ENCODE measurements at places on chromosomes 6 and 20.

DNA sequence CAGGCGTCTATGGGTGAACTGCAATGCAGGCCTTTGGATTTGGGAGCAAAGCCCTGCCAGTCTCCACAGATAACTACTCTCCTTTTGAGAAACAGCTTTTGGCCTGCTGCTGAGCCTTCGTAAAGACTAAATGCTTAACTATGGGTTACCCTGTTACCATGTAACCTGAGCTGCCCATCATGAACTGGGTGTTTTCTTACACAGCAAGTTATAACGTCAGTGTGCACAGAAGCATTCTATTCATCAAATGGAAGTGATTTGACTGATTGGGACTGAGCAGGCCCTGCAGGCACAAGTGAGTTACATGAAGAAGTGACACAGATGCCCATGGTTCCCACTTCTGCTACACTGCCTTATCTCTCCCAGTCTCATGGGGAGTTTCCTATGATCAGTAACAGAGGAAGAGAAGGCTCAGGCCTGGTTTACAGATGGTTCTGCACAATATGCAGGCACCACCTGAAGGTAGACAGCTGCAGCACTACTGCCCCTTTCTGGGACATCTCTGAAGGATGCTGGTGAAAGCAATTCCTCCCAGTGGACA is 319.1 kb downstream of the CD83 start:
- no peak for DNase-seq

DNA sequence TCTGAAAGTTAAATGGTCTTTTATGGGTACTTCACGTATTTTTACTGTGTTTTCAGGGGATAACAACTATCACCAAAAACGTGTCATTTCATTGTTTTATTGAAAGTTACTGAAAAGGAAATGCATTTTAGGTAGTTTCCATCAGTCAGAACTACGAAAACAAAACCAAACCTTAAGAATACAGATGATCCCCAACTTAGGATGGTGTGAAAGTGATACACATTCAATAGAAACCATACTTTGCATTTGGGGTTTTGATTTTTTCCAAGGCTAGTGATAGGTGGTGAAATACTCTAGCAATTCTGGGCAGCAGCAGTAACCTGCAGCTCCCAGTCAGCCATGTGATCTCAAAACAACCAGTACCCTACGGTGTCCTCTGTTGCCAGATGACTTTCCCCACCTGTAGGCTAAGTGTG is 25.9 kb upstream of the EFHC1 start:
- no peak for DNase-seq

- DNase-seq = no peak
Measured at GRCh38 chr6:146542881-146543210, 787 bp upstream of the RAB32 start.

- DNase-seq = no peak
Measured at GRCh38 chr6:19848465-19849029, 11.4 kb downstream of the ID4 start.

GRCh38 chr6:36131511-36132245 is 1.4 kb downstream of the MAPK13 start:
- DNase-seq = peak; percentile 71

DNA sequence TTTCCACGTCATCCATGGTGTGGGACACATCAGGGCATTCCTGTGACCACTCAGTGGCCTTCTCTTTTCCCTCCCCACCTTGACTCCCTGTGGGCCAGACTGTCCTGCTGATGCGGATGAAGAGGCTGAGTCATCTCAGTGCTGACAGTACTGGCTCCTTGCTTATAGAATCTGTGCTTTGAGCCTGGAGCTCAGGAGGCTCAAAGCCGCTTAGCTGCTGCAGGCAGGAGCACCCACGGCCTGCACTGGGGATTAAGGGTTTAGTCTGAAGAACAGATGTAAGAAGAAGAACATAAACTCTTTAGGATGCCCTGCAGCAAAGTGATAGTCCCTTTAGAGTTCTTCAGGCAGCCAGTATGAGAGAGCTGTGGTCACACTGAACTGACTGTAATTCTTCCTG is 642.0 kb upstream of the CHD6 start:
- DNase-seq = no peak

- no peak for DNase-seq
Measured at GRCh38 chr6:166952567-166953486, 3.5 kb downstream of the RNASET2 start.

GRCh38 chr6:108650781-108651180 is 90.1 kb downstream of the FOXO3 start:
- DNase-seq = no peak

DNA sequence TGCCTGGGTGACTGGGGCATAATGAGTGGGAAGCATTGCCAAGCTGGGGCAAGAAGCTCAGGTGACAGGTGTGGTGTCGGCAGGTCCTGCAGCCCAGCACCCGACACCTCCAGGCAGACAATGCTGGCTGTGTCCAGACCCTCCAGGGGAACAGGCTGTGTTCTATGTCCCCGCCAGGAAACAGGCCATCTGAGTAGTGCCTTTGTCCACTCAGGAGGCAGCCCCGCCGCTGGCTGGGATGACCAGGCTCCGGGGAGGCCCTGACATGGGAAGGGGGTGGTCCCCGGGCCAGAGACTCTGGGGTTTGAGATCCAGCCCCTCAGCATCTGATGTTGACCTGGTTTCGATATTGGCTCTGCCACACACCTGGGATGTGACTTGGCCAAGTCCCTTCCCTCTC is 28.4 kb downstream of the SNPH start:
- no peak for DNase-seq

GRCh38 chr20:19338960-19339359 is 126.5 kb downstream of the SLC24A3 start:
- DNase-seq = no peak

DNA sequence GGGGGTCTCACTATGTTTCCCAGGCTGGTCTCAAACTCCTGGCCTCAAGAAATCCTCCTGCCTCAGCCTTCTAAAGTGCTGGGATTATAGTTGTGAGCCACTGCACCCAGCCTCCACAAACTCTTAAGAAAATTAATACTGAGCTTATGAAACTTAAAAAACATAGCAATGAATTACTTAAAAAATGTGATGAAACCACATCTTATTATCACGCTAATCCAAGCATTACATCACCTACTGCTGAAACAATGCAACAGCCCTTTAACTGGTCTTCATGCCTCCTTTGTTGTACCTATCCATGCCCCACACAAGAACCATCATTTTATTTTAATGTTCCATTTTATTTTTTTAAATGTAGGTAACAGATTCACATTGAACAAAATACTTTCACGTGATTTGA is 24.9 kb downstream of the SESN1 start:
- no peak for DNase-seq

DNA sequence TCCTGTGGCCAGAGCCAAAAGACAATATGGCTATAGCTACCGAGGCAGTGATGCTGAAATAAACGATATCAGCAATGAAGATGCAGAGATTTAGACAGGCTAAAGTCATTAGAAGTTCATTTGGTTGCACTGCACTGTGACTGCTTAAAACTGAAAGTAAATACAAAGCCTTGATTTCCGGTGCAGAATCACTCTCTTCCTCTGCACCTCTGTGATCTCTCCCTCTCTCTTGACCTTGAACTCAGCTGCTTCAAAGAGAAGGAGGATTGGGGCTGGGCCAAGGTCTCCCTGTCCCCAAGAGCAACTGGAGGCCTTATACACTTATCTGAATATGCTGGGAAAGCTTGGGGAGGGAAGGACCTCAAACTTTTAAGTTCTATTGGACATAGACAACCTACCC is 34.6 kb upstream of the SPACA1 start:
- no peak for DNase-seq

- no peak for DNase-seq
Measured at GRCh38 chr20:54174457-54175175, 830 bp upstream of the CYP24A1 start.

DNA sequence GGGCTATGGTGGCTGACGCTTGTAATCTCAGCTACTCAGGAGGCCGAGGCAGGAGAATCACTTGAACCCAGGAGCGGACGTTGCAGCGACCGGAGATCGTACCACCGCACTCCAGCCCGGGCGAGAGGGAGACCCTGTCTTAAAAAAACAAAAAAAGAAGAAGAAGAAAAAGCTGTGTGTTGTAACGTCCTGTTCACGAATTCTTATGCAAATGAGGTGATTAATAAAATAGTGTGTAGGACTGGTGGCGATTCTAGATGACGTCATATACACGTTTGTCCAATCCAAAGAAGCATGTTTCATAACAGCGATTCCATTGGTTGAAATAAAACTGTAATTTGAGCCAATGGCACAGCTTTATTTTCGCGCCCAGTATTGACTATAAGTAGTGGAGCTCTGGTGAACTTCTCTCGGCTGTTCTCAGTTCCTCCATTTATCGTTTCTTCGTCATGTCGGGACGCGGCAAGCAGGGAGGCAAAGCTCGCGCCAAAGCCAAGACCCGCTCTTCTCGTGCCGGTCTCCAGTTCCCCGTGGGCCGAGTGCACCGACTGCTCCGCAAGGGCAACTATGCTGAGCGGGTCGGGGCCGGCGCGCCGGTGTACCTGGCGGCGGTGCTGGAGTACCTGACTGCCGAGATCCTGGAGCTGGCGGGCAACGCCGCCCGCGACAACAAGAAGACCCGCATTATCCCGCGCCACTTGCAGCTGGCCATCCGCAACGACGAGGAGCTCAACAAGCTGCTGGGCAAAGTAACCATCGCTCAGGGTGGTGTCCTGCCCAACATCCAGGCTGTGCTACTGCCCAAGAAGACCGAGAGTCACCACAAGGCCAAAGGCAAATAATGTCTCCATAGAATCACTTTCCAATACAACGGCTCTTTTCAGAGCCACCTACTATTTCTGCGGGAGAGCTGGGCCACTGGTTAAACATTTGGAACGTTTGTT is 47.0 kb downstream of the OR2B2 start:
- peak; percentile 98 for DNase-seq

DNA sequence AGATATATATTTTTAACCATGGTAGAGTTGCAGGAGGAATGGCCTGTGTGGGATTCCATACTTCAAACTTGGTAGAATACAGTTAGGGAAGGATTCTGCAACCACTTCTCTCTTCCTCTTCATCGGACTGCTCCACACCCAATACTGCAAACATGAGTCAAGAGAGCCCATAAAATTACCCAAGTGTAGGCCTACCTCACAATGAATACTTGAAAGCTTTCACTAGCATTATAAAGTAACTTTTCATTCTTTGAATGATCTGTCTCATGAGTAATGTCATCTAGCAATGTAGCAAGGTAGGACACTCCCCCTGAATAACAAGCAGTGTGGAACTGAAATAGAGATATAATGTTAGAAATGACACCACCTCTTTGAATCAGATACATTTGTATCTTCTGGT is 79.4 kb downstream of the FOXC1 start:
- no peak for DNase-seq

GRCh38 chr20:55582498-55582897 is 422.8 kb downstream of the CBLN4 start:
- DNase-seq = no peak

DNA sequence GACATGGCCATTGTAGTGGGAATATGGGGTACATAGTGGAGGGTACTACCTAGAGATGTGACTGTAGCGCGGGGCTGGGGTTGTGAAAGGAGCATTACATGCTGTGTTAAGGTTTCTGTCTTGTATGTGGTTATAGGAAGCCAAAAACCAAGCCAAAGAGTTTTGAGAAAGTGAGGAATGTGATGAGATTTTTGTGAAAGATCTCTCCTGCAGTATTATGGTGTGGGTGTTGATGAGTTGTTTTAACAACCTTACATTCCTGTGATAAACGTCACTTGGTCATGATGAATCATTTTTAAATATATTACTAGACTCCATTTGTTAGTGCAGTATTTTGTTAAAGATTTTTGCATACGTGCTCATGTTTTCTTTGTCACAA is 48.9 kb downstream of the ZFAND3 start:
- DNase-seq = no peak

DNA sequence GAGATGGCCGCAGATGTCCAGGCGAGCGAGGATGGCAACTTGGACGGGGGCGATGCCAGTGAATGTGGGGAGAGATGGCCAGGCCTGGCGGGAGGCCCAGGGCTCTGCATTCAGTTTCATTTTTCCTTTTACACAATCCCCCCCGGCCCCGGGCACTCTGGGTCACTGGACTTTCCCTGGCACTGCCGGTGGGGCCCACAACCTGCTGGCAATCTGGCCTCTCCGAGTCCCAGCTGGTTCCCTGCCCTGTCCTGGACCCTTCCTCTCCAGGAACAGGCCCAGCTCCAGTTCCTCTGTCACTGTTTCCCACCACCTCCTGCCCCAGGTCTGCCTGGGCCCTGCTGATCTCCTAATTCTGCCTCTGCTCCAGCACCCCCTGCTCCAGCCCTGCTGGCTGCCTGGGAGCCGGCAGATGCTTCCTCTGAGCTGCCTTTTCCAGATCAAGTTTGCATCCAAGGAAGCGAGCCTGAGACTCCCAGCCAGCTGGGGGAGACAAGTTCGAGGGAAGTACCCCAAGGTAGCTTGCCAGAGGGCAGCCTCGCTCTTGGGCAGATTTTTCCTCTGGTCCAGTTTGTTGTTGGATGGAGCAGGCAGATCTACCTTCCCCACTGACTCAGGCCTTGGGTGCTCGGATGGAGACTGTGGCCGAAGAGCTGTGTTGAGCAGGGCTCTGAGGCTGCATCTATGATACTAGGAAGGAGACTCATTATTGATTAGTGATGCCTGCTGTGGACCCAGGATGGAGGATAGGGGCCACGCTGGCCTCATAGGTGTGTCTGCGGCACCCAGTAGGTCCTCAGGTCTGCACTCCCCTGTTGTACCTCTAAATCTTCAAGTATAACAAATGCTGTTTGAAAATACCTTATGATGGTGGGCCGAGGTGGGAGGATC is 83.2 kb downstream of the CEBPB start:
- no peak for DNase-seq

GRCh38 chr6:101936516-101936915 is 543.0 kb downstream of the GRIK2 start:
- no peak for DNase-seq

DNA sequence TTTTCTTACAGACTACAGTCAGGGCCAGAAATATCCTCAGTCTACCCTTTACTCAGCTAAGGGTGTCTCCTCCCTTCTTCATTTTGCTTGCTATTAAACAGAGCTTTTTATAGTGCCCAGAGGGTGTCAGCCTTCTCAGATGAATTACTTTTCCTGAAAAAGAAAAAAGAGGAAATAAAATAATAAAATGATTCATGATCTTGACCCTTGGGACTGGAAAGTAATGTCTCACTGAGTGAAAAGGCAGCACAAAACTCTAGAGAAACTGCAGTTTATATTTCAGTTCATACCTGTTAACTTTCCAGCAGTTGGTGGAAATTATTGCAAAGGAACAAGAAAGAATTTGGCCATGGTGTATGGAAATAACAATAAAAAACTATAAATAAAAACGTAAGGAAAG is 170.6 kb downstream of the IBTK start:
- no peak for DNase-seq

DNA sequence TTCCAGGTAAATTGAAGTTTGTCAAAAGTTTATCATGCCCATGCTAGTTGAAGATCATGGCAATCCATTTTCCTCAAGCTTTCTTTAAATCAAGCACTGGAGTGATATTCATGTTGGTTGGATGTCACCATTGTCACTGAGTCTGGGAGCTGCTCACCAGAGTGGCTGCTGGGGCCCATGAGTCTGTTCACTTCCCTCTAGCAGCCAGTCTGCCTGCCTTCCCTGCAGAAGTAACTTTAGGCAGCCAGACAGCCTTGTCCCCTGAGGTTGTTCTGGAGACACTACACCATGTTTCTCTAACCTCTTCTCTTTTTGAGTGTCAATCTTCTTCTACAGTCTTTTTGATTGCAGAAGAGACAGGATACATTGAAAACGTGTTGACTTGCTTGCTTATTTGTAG is 5.5 kb downstream of the SIRT5 start:
- DNase-seq = no peak
